Activated naive CD8-positive, alpha-beta T cell treated with anti-CD3 and anti-CD28 coated beads for 36 hours (primary cell): ENCODE measurements at places on chromosomes 11 and 22.

- no peaks in the 10 kb centered on the region for H3K4me1 ChIP-seq
- H3K4me3 ChIP-seq: no peak overlapping the region
- H3K36me3 ChIP-seq: no peaks in the 10 kb centered on the region
- no peak for DNase-seq
- H3K27ac ChIP-seq: no peak overlapping the region
Measured at GRCh38 chr11:78916759-78917158, 342.1 kb upstream of the NARS2 start.

GRCh38 chr11:72704028-72704782 lies 30.0 kb upstream of the PDE2A start:
- peaks cover 13% of the 10 kb centered on the region for H3K36me3 ChIP-seq
- no peak overlapping the region for H3K27ac ChIP-seq
- no peaks in the 10 kb centered on the region for H3K4me1 ChIP-seq
- DNase-seq: no peak
- H3K27me3 ChIP-seq: no peaks in the 10 kb centered on the region

- no peak for DNase-seq
- H3K27ac ChIP-seq: no peak overlapping the region
- H3K4me3 ChIP-seq: no peak overlapping the region
- H3K4me1 ChIP-seq: peaks cover 4% of the 10 kb centered on the region
Measured at GRCh38 chr22:28435140-28435768, 244.4 kb downstream of the TTC28 start.

GRCh38 chr22:22786301-22787115 lies 101.1 kb upstream of the IGLL5 start:
- no peak overlapping the region for H3K4me3 ChIP-seq
- no peak overlapping the region for H3K27ac ChIP-seq
- no peaks in the 10 kb centered on the region for H3K27me3 ChIP-seq

- H3K36me3 ChIP-seq: no peaks in the 10 kb centered on the region
- H3K27ac ChIP-seq: no peak overlapping the region
- DNase-seq: no peak
- H3K27me3 ChIP-seq: no peaks in the 10 kb centered on the region
- H3K4me1 ChIP-seq: no peaks in the 10 kb centered on the region
Measured at GRCh38 chr11:1180947-1181391, 23.2 kb downstream of the MUC5AC start.

- H3K27me3 ChIP-seq: no peaks in the 10 kb centered on the region
- no peak for DNase-seq
- peaks cover 17% of the 10 kb centered on the region for H3K36me3 ChIP-seq
- no peak overlapping the region for H3K27ac ChIP-seq
- H3K4me3 ChIP-seq: no peak overlapping the region
Measured at GRCh38 chr11:113341388-113342165, 27.2 kb downstream of the TTC12 start.

DNA sequence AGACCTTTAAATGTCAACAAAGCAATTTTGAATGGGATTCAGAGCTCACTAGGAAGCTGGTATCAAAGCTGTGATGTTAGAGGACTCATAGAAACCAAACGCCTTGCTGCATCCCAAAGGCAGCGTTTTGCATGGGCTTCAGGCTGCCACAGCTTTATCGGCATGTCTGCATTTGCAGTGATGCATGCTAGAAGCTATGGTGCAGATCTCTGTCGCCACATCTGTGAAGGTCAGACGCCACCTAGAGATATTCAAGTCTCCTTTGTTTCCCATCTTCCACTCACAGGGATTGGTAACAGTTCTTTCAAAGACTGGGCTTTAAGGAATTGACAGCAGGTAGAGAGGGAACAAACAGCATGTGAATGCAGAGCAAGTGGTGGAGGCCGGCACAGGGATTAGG lies 47.8 kb downstream of the NTM start:
- no peaks in the 10 kb centered on the region for H3K36me3 ChIP-seq
- H3K4me1 ChIP-seq: no peaks in the 10 kb centered on the region
- no peak for DNase-seq
- no peak overlapping the region for H3K4me3 ChIP-seq

DNA sequence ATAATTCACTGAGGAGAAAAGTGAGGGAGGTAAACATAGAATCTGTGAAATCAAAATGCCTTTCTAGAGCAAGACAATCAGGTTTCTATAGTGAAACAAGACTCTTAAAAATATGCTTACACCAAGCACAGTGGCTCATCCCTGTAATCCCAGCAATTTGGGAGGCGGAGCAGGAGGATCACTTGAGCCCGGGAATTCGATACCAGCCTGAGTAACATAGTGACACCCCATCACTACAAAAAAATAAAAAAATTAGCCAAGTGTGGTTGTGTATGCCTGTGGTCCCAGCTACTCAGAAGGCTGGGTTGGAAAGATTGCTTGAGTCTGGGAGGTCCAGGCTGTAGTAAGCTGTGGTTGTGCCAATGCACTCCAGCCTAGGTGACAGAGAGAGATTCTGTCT lies 43.2 kb upstream of the ME3 start:
- no peak overlapping the region for H3K4me3 ChIP-seq
- no peak overlapping the region for H3K27ac ChIP-seq
- H3K4me1 ChIP-seq: no peaks in the 10 kb centered on the region

DNA sequence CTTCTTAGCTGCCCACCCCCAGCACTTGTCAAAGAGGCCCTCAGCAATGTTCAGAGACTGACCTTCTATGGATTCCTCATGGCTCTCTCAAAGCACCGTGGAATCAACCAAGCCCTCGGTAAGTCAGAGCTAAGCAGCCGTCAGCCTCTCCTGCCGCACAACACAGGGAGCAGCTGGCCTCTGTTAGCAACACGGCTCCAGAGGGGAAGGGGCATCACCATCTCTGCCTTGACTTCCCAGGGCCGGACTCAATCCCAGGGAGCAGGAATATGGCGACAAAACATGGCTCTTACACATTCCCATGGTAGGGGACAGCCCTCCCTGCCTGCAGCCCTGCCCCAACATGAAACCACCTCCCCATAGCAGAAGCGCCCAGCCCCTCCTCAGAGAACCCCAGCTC lies 18.9 kb downstream of the ARFGAP2 start:
- no peaks in the 10 kb centered on the region for H3K36me3 ChIP-seq
- peaks cover 33% of the 10 kb centered on the region for H3K4me1 ChIP-seq
- H3K27me3 ChIP-seq: no peaks in the 10 kb centered on the region
- no peak for DNase-seq
- H3K4me3 ChIP-seq: no peak overlapping the region

GRCh38 chr11:65434057-65434666 lies 11.6 kb downstream of the NEAT1 start:
- H3K27ac ChIP-seq: peak overlapping the region; percentile 8
- DNase-seq: no peak
- peaks cover 29% of the 10 kb centered on the region for H3K36me3 ChIP-seq

DNA sequence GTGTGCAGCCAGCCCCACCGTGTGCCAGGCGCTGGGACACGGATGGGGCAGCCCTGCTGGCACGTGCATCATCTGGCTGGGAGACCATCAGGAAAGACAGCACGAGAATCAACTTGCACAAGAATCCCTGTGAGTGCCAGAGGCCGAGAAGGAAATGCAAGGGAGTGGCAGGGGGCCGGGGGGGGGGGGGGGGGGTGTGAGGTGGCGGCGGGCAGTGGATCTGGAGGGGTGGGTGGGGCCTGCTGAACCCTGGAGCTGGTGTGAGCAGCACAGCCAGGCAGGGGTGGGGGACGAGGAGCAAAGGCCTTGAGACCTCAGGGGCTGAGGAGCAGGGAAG lies 14.0 kb upstream of the FLRT1 start:
- no peak overlapping the region for H3K4me3 ChIP-seq
- no peaks in the 10 kb centered on the region for H3K36me3 ChIP-seq
- no peak for DNase-seq
- no peaks in the 10 kb centered on the region for H3K4me1 ChIP-seq

- H3K36me3 ChIP-seq: no peaks in the 10 kb centered on the region
- H3K27ac ChIP-seq: no peak overlapping the region
- no peaks in the 10 kb centered on the region for H3K4me1 ChIP-seq
- H3K27me3 ChIP-seq: no peaks in the 10 kb centered on the region
- DNase-seq: no peak
- no peak overlapping the region for H3K4me3 ChIP-seq
Measured at GRCh38 chr11:30049214-30049613, 32.4 kb upstream of the KCNA4 start.

DNA sequence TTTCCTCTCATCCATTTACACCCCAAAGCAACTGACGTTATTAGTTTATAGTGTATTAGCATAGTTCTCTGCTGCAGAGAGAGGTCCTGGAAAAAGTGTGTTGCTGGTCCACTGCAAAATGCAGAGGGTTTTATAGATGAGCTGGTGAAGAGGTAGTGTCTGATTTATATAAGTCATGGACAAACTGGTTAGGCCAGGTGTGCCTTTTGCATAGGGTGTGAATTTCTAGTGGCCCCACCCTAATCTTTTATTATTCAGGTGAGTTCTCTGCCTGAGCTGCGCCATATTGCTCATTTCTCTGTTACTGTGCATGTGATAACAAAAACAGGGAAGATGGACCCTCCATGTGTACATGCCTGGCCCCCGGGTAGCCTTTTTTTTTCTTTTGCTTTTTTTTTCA lies 43.1 kb upstream of the TRIM77 start:
- DNase-seq: no peak
- H3K4me1 ChIP-seq: no peaks in the 10 kb centered on the region
- no peak overlapping the region for H3K4me3 ChIP-seq
- no peaks in the 10 kb centered on the region for H3K36me3 ChIP-seq
- H3K27me3 ChIP-seq: no peaks in the 10 kb centered on the region

GRCh38 chr11:2990617-2991451 lies 1.3 kb downstream of the NAP1L4 start:
- peak overlapping the region; percentile 99 for H3K27ac ChIP-seq
- no peaks in the 10 kb centered on the region for H3K27me3 ChIP-seq
- H3K4me1 ChIP-seq: peaks cover 31% of the 10 kb centered on the region

DNA sequence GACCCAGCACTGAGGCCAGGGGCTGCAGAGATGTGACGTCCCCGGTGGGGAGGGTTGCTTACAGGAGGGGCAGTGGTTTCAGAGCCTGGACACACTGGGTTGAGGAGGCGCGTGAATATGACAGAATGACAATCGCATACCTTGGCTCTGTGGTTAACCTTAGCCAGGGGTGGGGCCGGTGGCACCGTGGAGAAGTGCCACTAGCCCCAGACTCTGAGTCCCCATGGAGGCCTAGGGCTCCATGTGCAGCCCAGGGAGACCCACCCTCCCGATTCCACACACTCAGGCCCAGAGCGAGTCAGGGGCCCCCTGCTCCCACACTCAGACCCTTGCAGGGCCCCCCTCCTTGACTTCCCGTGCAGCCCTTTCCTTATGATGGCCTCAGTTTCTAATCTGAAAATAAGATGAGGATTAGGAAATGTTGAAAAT lies 3.6 kb upstream of the ACR start:
- H3K27ac ChIP-seq: no peak overlapping the region
- H3K4me1 ChIP-seq: peaks cover 2% of the 10 kb centered on the region
- H3K27me3 ChIP-seq: no peaks in the 10 kb centered on the region
- no peak overlapping the region for H3K4me3 ChIP-seq

DNA sequence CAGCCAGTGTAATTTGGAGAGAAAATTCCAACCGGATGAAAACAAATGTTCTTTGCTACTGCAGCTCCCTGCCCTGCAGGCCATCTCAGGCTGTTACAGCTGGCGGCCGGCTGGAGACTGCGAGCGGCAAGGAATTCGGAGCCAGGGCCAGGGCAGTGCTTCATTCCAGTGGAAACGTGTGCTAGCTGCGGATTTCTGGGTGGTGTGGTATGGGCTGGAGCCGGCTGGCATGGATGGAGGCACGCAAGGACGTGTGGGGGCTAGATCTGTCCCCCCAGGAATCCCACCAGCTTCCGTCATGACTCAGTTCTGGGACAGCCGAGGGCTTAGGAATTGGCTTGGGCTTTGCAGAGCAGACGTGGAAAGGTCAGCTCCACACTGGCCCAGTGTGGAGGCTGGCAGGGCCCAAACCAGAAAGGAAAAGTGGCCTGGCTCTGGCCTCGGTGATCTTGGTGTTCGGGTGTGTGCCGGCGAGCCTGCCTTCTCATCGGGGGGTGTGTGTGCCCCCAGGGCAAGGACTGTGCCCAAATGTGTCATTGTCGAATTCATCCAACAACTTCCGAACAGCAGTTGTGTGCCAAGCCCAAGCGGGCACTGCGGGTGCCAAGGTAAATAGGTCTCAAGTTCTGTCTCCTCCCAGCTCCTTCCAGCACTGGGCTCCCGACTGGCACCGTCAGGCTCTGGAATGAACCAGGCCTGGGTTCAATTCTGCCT lies 48.1 kb upstream of the SHISAL1 start:
- no peak for DNase-seq
- H3K4me1 ChIP-seq: no peaks in the 10 kb centered on the region
- no peaks in the 10 kb centered on the region for H3K36me3 ChIP-seq
- H3K27me3 ChIP-seq: peaks cover 13% of the 10 kb centered on the region
- H3K4me3 ChIP-seq: no peak overlapping the region

DNA sequence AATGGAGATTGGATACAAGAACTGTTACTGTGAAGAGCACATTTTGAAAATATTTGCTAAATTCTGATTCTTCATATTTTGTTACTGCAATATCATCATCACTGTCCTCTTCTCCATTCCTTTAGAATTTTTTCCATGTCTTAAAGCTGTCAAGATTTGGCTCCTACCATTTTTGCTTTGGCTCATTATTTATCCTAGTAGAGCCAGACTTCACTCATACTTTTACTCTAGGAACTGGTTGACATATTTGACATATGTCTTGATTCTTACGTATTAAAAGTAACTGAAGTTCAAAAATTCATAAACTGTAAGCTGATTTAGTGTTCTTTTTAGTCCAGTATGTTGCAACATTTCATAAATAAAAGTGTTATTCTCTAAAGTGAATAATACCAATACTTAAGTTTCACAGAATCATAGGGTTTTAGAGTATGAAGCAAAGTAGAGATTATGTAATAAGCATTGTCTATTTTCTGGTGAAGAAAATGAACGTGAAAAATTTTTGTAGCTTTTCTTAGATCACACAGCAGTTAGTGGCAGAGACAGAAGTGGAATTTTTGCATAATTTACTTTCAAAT lies 225.6 kb downstream of the TMEM135 start:
- peaks cover 2% of the 10 kb centered on the region for H3K4me1 ChIP-seq
- H3K4me3 ChIP-seq: no peak overlapping the region
